ENCODE measurements at places on chromosomes 7 and 10.

DNA sequence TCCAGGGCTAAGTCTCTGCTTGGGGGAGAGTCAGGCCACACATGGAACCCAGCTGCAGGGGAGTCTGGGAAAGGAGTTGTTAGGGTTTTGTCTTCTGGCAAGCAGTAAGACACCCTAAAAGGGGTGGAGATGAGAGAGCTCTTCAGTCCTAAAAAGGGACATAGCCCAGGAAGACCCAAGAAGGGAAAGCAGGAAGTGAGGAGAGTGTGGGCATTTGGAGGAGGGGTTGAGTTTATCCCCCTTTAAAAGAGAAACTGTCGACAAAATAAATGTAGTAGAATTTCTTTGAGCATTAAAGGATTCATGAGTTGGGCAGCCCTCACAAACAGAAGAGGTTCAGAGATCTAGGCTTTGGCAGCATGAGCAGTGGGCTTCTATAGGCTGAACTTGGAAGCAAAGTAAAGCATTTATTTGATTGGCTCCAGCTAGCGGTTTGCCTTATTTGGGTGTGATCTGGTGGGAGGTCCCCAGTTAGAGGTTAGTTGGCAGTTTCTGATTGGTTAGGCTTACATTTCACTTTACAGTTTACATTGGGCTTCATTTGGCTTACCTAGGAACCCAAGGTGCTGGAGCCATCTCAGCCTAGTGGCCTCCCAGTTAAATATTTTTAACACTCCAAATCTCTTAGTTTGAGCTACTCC, 246.7 kb downstream of the CAMK1D start:
- no peak for DNase-seq

DNA sequence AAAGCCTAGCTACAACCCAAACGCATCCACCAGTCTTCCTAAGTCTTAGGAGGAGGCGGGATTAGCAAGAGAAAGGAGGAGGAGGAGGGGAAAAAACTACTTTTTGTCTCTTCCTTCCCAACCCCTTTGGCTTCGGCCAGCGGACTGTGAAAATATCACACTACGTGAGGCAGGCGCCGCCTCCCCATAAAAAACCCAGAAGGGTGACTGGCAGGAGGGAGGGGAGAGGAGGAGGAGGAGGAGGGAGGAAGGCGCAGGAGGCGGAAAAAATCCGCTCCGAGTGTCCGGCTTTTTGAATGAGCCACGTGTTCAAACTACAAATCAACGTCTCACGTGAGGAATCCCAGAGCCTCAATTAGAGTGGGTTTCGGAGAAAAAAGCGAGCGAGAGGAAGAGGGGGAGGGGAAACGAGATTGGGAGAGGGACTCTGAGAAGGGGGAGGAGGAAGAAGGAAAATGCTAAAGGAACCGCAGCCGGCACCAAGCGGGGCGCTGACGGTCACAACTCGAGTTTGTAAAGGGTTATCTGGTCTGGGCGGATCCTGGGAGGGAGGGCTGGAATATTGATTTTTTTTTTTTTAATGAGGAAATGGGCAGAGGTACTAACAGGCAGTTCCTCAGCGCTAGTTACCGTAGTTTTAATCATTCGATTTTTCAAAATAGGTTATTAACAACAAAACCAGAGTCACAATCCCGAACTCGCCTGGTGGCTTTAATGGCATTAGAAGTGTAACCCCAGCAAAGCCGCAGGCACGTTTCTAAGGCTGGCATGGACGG, at the start of gene IGF2BP3:
IGF2BP3 (minus strand) TSS at position 162 of the 776 bp plus-strand sequence. CDS start 381 bp downstream, outside the sequence.
- no peak for DNase-seq

DNA sequence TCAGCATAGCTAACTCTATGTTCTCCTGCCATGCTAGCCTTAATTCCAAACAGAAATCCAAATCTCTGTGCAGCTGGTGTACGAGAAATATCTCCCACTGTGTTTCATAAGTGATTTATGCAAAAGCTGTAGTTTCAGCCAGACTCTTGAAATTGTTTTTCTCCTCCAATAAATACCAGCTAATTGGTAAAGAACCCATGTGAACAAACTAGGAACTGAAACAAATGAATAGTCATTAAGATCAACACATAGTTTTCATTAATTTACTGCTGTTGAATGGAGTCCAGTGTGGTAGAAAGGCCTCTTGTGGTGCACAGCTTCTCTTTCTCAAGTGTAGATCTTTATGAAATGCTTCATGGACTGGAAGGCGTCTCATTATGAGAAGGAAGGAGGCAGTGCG, 18.4 kb downstream of the PPP1R17 start:
- no peak for DNase-seq

- DNase-seq: no peak
Observed at GRCh38 chr10:119859420-119860258, 13.0 kb downstream of the MCMBP start.

GRCh38 chr10:34705563-34705962, 109.5 kb downstream of the PARD3 start:
- DNase-seq: no peak

DNA sequence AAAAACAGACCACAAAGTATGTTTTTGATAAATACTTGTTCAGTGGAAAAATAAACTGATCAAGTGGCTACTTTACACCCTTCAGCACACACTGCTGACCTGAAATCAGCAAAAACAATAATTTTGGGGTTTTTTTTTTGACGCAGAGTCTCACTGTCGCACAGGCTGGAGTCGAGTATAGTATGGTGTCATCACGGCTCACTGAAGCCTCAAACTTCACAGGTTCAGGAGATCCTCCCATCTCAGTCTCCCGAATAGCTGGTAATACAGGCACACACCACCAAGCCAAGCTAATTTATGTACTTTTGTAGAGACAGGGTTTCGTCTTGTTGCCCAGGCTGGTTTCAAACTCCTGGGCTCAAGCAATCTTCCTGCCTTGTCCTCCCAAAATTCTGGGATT, 30.6 kb downstream of the TARP start:
- DNase-seq: no peak

GRCh38 chr10:20289070-20289828, 473.0 kb downstream of the PLXDC2 start:
- DNase-seq: no peak

- DNase-seq: no peak
Observed at GRCh38 chr10:9851808-9852207, 1165.9 kb upstream of the CELF2 start.

- DNase-seq: no peak
Observed at GRCh38 chr7:86470763-86471162, 172.9 kb upstream of the GRM3 start.

- no peak for DNase-seq
Observed at GRCh38 chr10:101120884-101121653, 10.0 kb upstream of the TLX1 start.

GRCh38 chr7:100837099-100837836, 9.9 kb upstream of the EPHB4 start:
- DNase-seq: peak; percentile 49

GRCh38 chr7:136278057-136278456, 300.9 kb upstream of the MTPN start:
- DNase-seq: no peak

- no peak for DNase-seq
Observed at GRCh38 chr7:156024201-156024600, 211.9 kb upstream of the SHH start.

DNA sequence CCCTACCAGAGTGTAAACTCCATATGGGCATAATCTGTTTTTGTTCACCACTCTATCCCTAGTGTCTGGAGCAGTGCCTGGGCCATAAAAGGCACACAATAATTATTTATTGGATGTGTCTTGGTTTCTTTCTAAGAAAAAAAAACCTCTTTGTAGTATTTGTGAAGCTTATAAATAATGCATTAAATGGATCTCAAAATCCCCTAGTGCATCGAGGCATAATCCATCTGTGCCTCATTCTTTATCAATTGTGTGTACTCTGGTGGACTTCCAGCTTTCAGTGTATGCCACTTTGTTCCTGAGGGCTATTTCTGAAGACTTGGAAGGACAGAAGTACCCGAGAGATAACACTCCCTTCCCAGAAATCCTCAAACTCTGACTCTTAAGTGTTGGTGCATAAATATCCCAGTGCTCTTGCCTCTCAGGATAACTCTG, 255.0 kb upstream of the PHYHIPL start:
- no peak for DNase-seq

DNA sequence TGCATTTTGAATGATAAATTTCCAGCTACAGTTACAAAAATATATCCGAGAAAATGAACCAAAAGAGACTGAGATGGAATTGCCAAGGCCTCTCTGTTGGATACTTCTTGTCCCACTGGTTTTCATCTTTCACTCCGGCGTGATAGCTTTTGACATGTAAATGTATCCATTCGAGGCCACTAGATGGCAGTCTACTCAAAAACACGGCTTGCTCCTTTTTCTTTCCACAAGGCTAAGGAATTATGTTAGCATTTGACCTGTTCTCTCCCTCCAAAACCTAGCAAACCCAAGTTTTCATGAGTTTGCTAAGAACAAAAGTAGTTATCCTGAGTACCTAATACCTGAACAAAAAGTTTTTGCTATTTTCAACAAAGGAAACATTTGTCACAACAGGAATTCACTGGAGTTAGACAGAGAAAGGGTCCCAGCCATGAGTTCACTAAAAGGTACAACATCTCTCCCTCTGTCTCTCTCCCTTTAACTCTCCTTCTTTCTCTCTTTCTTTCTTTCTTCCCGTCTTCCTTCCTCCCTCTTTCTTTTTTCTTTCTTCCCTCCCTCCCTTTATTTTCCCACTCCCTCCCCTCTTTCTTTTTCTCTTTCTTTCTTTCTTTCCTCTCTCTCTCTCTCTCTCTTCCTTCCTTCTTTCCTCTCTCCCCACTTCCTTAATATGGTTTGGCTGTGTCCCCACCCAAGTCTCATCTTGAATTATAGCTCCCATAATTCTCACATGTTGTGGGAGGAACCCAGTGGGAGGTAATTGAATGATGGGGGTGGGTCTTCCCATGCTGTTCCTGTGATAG, 207.9 kb upstream of the MYO3A start:
- DNase-seq: no peak

- no peak for DNase-seq
Observed at GRCh38 chr10:49356944-49357343, 38.9 kb downstream of the DRGX start.

DNA sequence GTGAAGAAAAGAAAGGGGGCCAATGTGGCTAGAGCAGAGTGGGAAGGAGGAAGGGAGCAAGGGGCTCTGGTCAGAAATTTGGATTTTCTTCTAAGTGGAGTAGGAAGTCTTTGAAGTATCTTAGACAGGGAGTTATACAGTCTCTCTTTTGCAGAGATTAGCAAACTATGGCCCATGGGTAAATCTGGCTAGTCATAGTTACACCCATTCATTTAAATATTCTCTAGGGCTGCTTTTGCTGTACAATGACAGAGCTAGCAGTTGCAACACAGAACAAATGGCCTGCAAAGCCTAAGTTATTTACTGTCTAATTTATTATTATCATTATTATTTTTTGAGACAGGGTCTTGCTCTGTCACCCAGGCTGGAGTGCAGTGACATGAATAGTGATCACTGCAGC, 10.5 kb upstream of the LAMB4 start:
- DNase-seq: no peak

All from T-helper 17 cell (primary cell).